ENCODE measurements at places on chromosomes 3 and 15.

GRCh38 chr3:17300441-17300840 lies 415.7 kb downstream of the PLCL2 start:
- no peak for DNase-seq

- no peak for DNase-seq
Observed at GRCh38 chr3:12656193-12656592, 7.7 kb downstream of the RAF1 start.

GRCh38 chr15:55279746-55280351 lies 9.8 kb downstream of the RAB27A start:
- DNase-seq, result no peak

DNA sequence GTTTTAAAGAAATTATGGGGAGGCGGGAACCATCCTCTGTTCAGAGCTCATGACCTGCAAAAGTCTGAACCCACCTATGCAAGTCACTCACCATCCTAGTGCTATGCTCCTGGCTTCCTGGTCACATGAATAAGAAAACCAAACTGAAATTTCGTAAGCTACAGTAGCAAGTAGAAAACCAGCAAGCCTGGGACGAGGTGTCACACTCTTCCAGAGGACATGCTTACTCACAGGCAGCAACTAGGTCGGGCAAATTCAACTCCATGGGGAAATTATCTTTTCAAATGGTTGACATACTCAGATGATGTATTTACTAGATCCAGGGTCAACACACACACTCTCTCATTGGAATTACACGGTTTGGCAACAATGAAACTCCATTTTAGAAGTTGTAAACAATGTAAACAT lies 31.3 kb downstream of the LDHAL6B start:
- no peak for DNase-seq

GRCh38 chr3:140290105-140290504 lies 355.1 kb downstream of the CLSTN2 start:
- DNase-seq, result no peak

GRCh38 chr15:100020189-100020588 lies 287.0 kb upstream of the LYSMD4 start:
- DNase-seq, result no peak

DNA sequence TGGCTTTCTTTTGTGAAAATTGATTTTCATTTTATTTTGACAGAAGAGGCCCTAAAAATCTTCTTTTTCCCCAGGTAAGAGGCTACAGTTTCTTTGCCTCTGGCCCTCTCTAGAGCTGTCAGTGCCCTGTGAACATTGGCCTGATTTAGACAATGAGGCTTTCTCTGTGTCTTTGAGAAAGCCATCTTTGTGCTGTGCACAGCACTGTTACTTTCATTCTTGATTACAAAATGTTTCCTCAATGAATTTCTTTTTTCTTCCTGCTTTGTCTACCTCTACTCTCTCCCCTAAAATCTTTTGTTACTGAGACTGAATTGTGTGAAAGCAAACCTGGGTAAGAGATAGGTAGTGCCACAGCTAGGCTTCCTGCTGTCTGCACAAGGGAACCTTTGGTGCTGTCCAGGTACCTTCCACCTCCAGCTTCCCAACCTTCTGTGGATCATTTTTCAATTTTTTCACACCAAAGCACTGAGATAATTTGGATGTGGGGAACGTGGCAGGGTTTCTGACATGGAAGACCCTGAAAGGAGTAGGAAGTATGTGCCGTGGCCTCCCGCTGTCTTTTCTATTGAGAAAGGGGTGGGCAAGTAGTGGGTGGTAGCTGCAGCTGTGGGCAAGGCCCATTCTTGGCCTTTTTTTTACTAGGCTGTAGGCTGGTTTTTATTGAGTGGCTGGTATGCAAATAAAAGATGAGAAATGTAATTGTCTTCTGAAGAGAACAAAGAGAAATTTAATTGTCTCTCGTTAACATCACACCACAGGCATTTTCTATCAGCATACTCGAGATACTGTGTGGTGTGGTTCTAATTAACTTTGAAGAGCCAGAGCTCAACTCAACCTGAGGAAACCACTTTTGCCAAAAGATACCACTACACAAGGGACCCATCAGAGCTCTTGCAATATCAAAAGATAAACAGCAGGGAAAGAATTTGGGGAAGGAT lies 21.0 kb downstream of the RAB8B start:
- DNase-seq, result no peak

Data from stimulated activated CD8-positive, alpha-beta memory T cell treated with anti-CD3 and anti-CD28 coated beads, Interleukin-15, amount 100 ng/mL, for 1 hour (primary cell).